ENCODE measurements at places on chromosomes 6 and 20.

- DNase-seq = no peak
Observed at GRCh38 chr6:15458021-15458459, 204.8 kb downstream of the DTNBP1 start.

DNA sequence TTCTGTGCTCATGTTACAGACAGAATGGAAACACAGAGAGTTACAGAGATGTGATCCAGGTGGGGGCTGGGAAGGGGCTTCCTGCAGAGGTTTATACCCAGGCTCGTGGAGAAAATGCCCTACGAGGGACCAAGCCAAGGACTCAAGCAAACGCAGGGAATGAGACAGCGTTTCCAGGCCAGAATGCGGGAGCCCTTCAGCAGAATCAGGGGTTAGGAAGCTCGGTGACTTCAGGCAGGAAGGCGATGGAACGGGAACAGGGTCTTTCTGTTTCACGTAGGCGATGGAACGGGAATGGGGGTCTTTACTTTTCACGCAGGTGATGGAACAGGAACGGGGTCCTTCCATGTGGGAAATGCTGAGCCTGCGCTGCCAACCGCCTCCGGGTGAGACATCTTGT, 82.6 kb downstream of the THBS2 start:
- no peak for DNase-seq

GRCh38 chr6:76992553-76992952, 470.7 kb downstream of the HTR1B start:
- no peak for DNase-seq

GRCh38 chr6:2669067-2669700, 81.5 kb downstream of the MYLK4 start:
- DNase-seq = no peak

GRCh38 chr6:44052419-44053023, 74.7 kb downstream of the MRPL14 start:
- DNase-seq = no peak

DNA sequence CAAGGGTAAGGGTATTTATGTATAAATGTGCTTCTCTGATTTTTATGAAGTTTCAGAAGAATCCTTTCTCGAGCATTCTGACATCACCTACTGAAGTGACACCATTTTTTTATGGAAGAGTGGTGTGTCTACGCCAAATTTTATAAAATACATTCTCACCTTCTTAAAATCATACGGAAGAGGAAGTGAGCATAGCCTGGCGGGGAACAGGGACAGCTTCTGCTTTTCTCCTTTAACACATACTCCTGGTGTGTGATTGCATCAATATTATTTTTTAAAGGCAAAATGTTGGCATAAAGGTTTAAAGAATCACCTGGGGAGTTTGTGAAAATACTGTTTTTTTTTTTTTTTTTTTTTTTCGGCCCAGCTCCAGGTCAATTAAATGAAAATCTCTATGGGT, 733.6 kb upstream of the MAN1A1 start:
- no peak for DNase-seq

- no peak for DNase-seq
Observed at GRCh38 chr6:333379-334002, 41.2 kb downstream of the DUSP22 start.

DNA sequence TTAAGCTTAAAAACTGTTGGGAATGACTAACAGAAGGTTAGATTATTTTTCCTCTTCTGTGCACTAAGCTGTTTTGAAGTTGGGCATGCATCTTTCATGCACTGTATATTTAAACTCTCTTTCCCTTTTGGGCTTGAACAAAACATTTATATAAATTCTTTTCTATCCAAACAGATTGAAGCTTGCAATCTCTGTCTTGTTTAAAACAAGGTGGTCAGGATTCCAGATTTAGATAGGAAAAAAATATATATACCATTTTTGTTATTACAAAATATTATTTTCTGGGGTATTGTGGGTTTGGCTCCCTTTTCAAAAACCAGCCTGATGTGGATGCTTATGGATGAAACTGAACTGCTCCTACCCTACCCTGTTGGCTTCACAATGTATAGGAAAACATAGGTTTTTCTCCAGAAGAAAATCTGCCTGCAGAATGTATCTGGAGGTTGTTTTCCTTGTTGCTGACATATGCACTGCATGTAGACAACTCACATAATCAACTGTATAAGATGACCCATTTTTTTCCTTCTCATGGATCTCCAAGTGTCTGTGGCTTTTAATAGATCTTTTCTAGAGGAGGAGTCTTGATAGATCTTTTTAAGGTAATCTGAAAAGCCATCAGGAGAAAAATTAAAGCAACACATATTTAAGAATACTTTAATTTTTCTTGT, 146.3 kb downstream of the PRL start:
- no peak for DNase-seq

GRCh38 chr20:33019465-33020277, 11.8 kb upstream of the BPIFB6 start:
- DNase-seq = no peak

- DNase-seq = no peak
Observed at GRCh38 chr6:100463630-100464161, 1.0 kb downstream of the SIM1 start.

DNA sequence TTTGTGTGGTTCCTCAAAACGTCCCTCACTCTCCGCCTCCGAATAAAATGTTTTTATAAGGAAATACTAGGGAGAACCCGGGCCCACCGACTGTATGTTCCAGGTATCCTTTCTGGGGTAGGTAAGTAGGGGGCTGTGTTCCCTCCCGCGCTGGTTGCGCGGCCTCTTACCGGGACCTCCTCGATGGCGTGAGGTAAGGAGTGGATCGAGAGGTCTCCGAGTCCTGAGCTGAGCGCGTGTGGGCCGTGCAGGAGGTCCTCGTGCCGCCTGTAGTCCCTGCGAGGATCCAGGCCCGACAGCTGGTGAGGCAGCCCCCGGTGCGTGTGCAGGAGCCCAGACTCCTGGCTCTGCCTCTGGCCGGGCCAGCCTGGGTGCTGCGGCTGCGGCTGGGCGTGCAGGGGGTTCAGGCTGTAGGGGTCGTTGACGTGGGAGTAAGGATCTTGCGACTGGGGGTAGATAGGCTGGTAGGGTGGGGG, 5.1 kb downstream of the TFAP2A start:
- DNase-seq = no peak

DNA sequence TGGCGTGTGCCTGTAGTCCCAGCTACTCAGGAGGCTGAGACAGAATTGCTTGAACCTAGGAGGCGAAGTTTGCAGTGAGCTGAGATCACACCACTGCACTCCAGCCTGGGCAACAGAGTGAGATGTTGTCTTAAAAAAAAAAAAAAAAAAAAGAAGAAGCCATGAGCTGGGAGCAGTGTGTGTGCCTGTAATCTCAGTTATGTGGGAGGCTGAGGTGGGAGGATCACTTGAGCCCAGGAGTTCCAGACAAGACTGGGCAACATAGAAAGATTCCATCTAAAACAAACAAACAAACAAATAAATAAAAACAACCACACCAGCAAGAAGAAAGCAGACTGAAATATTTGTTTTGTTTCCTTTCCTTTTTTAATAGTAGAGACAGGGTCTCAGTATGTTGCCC, 62.2 kb upstream of the KIF13A start:
- no peak for DNase-seq

GRCh38 chr6:25454136-25454535, 175.0 kb downstream of the CARMIL1 start:
- DNase-seq = no peak

GRCh38 chr6:39931607-39932006, 2.7 kb downstream of the MOCS1 start:
- DNase-seq = no peak
